ENCODE measurements at places on chromosomes 4 and X.

DNA sequence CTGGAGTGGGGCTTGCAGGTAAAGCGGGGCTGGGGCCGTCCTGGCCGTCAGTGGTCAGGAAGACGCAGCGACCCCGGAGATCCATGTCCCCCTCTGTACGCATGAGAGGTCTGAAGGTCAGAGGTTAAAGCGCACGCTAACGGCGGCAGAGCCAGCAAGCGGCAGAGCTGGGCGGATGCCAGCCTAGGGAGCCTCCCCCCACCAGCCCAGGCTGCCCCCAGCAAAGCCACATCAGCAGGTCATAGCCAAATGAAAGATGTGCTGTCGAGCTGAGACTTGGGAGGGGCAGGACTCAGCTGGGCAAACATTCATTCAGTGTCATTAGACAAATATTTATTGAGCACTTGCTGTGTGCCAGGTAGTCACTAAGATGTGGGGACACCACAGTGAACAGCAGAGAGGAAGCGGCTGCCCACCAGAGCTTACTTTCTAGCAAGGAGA lies 593 bp upstream of the JAKMIP1 start:
- no peak for DNase-seq

DNA sequence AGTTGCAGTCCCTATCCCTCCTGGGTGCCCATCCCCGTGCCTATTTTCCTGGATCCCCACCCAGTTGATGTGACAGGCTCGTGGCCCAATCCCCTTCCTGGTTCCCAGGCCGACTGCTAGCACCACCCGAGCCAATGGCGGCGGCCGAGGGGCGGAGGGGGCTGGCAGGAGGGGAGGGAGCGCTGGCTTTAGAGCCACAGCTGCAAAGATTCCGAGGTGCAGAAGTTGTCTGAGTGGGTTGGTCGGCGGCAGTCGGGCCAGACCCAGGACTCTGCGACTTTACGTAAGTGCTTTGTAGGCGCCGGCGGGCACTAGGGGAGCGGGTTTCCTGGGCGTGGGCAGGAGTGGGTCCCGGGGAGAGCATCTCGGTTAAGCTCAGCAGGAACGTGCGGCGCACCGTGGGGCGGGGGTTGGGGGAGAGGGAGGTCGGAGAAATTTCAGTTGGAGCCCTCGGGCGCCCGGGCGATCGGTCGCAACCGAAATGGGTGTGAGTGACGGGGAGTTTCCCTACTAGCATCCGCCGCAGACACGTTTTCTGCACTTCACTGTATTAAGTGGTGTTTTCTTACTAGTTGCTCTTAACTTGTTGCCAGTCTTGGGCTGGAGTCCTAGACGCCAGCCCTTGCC lies at the start of gene PLS3:
Gene PLS3 (plus strand): TSS at position 197 of the 627 bp plus-strand sequence. CDS start 49,077 bp downstream, outside the sequence.
- DNase-seq: peak; percentile 99

GRCh38 chrX:120517936-120518335 lies 42.8 kb downstream of the CUL4B start:
- DNase-seq: no peak

DNA sequence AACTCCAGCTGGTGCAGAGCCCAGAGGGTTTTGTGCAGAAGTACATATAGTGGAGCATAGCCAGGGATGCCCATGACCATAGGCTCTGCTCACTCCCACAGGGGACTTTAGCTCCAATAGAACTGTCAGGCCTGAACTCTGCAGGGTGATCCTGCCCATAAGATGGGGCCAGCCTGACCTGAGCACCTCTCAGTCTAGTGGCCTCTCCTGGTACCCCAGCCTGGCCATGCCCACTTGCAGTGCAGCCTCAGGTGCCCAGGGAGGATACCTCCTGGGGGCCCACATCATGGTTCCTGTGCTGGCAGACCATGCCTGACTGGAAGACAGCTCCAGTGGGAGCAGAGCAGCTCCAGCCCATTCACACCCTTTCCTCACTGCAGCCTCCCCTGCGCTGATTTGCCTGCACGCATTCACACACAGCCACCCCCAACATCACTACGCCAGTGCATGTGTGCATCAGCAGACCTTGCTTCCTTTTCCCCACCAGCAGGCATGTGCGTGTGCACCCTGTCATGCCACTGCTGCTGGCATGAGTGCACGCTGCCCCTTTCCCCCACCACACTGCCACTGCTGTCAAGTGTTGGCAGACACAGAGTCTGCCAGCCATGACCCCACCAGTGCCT lies 53.0 kb upstream of the MMAA start:
- DNase-seq: no peak

DNA sequence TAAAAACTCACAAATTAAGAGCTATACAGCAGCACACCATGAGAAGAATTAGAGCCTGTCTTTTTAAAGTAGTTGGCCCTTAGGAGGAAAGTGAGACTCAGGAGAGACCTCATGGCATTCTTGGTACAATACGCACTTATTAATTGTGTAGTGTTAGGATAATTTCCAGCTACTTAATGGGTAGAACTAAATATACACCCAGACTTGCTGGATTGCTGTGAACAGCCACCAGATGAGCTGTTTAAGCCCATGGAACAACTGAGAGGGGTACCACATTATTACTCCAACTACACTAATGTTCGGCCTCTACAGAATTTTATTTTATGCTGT lies 13.6 kb downstream of the MFAP3L start:
- no peak for DNase-seq

DNA sequence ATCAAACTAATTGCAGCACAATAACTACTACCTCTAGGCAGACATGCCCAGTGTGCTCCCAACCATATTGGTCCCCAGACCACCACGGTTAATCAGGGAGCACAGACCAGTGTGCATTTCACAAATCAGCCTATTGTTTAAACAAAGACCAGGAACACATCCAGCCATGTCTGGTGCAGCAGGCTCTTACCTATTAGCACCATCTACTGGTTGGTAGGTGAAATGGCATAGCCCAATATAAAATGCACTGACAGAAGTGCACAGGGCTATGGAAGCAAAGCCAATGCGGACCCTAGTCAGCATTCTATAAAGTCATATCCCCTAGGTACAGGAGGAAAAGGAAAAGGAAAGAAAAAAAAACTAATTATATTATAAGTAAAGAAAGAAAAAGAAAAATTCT lies 15.5 kb upstream of the CYLC1 start:
- DNase-seq: peak; percentile 2

DNA sequence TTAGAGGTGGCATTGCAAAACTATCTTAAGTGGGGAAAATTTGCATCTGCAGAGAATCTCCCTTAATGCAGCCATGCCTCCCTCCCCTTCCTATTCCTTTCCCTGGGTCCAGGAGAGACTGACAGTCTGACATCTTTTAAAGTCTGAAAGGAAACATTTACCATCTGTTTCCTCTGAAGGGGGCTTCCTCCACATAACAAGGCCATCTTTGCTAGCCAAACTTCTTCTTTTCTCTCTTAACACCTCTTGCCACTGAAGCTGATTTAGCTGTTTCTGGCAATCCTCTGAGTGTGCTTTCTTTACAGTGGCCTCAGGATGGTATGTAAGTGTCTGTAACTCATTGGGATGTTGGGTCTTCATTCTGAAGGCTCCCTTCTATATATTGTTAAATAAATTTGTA lies 34.6 kb upstream of the AADAT start:
- DNase-seq: no peak

DNA sequence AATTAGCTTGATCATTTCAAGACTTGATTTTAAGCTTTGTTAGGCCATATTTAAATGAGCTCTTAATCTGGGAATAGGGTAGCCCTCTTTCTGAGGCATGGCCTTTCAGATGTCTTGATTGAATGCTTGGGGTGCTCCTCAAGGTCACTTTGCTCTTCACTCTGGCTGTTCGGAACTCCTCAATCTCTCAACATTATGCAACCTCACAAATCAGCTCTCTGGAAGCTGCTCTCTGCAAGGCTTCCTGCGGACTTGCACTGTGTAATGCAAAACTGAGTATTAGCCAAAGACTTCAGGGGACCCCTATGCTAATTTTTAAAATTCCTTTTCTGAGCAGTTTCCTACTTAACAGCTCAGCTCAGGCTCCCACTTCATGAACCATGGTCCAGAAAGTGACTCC lies 398.3 kb downstream of the PRDM5 start:
- no peak for DNase-seq

- no peak for DNase-seq
Observed at GRCh38 chr4:184287697-184288255, 70.1 kb upstream of the ENPP6 start.

Measured in SJCRH30 (cell line).